ENCODE measurements at places on chromosomes 16 and 17.

- no peak for DNase-seq
Observed at GRCh38 chr17:3512505-3513171, 36.8 kb downstream of the ASPA start.

DNA sequence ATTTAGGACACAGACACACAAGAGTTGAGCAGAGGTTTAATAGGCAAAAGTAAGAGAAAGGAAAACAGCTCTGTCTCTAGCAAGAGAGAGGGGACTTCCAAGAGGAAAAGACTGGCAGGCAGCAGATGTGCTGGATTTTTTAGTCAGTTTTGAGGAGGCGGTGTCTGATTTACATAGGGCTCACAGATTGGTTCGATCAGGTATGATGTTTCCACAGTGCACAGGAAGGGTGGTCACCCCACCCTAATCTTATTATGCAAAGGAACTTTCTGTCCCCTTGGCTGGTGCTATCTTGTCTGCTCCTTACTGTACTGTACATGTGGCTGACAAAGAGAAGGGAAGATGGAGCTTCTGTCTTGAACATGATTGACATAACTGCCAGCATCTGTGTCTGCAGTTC, 25.3 kb downstream of the BFAR start:
- DNase-seq, result no peak

DNA sequence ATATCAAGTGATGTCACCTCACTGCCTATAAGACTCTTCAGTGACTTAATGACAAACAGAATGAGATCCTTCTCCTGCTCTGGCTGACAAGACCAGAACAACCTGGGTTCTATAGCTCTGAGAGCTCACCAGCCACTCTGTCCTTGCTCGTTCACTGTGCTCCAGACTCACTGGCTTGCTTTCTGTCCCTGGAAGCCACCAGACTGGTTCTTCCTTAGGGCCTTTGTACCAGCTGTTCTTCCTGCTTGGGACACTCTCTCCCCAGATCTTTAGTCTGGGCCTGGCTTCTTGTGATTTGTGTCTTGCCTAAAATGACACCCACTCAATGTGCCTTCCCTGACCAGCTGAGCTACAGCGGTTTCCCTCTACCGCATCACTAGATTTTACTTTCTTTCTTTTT, 76.1 kb downstream of the FTO start:
- DNase-seq, result no peak

GRCh38 chr16:59878479-59878878, 1144.4 kb upstream of the GOT2 start:
- no peak for DNase-seq

DNA sequence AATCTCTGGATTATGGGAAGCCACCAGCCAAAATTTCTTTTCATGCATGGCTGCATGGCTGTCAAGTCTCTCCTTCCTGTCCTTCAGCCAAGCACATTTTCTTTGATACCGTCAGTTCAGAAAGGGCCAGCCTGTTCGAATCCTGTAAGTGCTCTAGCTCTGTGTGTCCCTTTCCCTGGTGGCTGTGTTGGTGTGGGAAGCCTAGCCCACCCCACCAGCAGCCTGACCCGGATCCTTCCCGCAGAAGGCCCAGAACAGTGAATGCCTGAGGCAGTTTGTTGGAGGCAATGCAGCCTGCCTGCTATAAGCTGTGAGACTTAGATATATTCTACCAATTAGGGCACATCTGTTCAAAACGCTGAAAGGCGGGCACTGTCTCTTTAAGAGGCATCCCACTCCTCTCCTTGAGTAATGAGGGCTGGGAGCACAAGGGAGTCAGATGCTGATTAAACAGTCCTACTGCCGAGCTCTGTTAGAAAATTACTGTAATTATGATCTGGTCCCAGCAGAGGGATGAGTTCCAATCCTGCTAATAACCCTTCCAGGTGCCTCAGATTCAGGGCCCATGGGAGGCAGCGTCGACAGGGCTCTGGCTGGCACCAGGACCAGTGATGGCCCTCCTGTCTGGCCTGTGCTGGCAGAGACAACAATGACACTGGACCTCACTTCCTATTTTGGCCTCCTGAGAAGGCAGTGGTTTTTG, 18.4 kb downstream of the SNX11 start:
- no peak for DNase-seq

DNA sequence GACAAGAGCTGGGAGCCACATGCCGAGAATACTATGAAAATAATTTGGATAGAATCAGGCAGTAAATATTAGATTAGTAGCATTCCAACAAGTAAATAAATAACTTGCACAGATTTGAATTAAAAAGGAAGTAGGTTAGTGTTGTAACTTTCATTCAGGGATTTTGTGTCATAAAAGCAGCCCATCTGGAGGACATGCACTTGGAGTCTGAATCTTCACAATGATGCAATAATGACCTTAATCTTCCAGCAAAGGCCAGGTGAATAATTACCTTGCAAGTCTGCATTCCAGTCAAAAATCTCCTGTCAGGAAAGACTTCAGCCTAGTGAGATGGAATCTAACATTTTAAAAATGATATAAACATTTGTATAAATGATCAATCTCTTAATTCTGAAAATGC, 518.1 kb downstream of the KCNJ2 start:
- no peak for DNase-seq

DNA sequence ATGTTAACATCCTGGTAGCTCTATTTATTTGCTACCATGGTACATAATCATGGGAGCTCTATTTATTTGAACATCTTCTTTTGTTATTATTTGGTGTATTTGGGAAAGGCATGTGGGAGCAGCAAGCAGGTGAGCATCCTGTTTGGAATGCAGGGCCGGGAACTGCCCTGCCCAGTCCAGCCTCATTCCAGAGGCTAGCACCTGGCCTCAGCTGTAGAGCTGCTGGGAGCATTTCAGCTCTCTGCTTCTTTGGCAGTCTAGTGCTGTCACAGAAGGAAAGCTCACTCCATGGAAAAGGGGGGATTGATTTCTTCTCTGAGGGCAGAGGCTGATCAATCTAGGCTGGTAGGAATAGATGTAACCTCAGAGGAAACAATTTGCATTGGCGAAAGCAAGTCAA, 112.5 kb downstream of the WWOX start:
- no peak for DNase-seq
